ENCODE measurements at places on chromosomes 11 and 22.

DNA sequence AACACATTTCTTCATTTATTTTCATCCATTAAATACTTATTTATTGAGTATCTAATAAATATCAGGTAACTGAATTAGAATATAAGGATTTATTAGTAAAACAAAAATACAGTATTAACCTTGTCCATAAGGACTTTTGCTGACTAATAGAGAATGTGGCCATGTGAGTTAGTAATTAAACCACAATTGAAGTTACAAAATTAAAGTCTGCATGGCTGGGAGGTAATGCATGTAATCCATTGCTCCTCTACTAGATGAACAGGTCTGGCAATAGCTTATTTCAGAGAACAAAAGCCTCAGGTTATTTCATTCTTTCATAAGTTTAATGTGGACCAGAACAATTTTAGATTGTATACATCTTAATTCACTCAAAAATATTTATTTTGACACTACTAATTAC is 9.9 kb upstream of the CARD18 start:
- DNase-seq = no peak

- DNase-seq = no peak
These were observed 157.9 kb downstream of the FEZ1 start for GRCh38 chr11:125337836-125338834.

- peak; percentile 76 for DNase-seq
These were observed 17.3 kb upstream of the EIF3D start for GRCh38 chr22:36546092-36546804.

GRCh38 chr11:215581-216037 is 8.1 kb downstream of the RIC8A start:
- no peak for DNase-seq

GRCh38 chr11:45754261-45754709 is 50.7 kb upstream of the SLC35C1 start:
- peak; percentile 34 for DNase-seq

DNA sequence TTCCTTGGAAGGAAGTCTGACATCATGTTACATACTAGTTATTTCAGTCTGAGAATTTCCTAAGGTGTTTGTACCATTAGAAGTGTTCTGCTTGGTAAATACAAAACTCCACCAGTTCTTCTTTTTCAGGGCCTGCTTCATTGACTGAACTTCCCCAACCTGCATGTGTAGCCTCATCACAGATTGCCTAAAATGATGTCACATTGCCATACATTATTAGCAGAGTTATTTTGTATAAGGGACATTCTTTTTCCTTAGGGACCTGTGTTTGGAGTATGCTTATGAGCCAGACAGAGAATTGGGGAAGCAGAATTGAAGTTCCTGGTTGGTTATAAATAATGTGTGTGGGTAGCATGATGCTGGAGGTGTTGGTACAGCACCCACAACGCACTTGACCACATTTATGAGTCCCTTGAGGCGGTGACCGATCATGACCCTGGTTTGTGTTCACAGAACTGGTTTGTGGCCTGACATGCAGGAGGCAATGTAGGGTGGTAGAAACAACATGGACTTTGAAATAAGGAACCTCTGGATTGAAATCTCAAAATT is 16.4 kb upstream of the MMP7 start:
- DNase-seq = no peak

- DNase-seq = no peak
These were observed 58.0 kb upstream of the FGF3 start for GRCh38 chr11:69877235-69877634.

- DNase-seq = no peak
These were observed 16.4 kb upstream of the SHANK2 start for GRCh38 chr11:71268706-71269321.

DNA sequence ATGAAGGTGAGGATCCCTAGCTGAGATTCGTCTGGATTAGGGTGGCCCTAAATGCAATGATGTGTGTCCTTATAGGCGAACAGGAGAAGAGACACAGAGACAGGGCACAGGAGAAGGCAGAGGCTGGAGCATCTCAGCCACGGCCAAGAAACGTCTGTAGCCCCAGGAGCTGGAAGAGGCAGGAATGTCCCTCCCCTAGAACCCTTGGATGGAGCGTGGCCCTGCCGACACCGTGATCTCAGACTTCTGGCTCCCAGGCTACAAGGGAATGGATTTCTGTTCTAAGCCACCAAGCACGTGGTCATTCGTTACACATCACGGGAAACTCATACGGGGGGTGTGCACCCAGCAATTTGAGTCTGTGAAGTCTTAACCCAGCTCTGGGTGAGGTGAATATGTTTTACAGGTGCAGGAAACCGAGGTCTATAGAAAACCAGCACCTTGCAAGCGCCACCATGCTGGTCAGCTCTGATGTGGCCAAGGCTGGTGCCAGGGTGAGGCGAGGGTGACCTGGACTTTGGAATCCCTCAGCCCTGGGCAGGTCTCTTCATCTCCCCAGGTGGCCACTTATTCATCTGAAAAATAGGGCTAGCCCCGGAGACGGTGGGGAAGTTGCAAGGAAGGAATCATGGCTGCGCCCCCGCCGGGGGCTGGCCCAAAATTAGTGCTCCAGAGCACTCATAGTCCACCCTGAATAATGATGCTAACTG is 89.5 kb upstream of the FGF3 start:
- DNase-seq = no peak

- DNase-seq = no peak
These were observed 195.3 kb upstream of the BLID start for GRCh38 chr11:122311216-122311755.

DNA sequence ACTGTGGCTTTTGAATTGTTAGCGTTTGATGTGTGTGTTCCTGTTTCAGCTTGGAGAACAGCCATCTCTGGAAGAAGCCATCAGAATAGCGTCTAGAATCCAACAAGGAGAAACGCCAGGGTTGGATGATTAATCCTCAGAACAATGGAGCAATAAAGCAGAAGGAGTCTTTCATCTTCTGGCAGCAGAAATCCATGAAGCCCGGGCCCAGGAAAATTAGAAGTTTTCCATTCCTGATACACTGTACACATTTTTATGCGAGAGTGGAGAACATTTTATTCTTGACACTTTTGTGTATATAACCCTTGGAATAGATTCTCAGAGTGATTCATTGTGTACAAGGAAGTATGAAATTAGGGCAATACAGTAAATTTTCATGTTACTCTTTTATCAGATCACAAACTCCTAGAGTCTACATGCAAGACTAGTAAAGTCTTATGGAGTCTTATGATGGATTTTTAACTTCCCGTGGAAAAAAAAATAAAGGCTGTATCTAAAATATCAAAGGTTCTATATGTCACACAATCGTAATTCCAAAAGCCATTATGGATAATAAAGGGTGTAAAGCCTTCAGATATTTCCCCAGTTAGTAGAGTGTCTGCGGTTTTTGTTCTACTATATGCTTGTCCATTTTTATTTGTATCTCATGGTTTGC is 45.9 kb upstream of the WEE1 start:
- DNase-seq = no peak

DNA sequence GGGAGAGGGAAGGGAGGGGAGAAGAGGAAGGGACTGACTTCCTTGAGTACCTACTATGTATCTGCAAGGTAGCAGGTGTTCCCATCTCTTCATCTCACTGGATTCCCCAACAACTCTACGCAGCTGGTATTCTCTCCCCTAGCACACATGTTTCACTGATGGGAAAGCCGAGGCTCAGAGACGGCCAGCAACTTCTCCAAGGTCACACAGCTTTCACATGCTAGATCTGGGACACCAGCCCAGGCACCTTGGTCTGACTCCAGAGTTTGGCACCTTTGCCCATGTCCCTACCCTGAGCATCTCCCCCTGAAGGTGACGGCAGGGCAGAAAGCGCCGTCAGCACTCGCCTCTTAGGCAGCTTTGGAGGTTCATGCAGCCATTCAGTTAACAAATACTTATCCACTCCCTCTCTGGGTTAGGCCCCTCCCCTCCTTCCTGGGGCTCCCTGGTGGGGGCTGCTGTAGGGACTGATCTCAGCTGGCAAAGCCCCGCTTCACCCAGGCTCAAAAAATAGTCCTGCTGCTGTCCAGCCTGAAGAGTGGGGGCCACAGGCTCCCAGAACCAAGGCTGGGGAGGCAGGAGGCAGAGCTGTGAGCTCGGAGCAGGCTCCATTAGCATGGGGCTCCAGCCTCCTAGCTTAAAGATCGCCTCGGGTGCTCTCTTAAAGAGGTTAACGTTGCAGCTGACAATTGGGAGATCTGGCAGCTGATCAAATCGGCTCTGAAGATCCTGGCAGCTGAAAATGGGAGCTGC is 79.4 kb downstream of the IGLL1 start:
- DNase-seq = peak; percentile 54

GRCh38 chr11:36452961-36453360 is 57.1 kb downstream of the TRAF6 start:
- no peak for DNase-seq

- peak; percentile 38 for DNase-seq
These were observed 5.6 kb upstream of the KCTD17 start for GRCh38 chr22:37045958-37046357.

DNA sequence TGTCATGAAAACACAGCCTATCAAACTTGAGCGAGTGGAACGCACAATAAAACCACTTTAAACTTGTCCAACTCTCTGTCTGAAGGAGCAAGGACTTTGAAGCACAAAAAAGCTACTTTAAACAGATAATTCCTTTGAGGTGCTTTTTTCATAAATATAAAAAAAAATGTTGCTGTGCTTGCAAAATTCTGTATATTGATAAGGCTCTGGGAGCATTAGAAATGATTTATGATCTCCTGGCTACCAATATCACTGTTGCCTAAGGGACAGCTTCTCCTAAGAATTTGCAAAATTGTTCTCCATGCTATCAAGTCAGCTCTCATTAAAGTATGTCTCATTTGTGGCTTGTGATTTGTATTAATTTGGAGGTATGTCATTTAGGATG is 37.6 kb upstream of the LDLRAD3 start:
- no peak for DNase-seq

GRCh38 chr11:4851033-4851432 is 2.0 kb upstream of the OR51S1 start:
- no peak for DNase-seq

DNA sequence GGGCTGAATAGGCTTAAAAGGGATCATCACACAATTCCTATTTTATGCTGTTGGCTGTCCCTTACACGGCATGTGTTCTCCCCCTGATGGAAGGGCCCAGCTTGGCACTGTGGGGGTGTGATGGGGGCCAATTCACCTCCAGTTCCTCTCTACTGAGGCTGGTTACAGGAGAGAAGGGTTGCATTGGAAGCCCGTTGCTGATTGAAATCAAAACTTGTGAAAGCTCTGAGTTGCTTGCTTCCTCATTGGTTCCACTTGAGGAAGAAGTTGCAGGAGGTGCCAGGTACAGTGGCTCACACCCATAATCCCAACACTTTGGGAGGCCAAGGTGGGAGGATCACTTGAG is 13.3 kb upstream of the PRG2 start:
- no peak for DNase-seq

DNA sequence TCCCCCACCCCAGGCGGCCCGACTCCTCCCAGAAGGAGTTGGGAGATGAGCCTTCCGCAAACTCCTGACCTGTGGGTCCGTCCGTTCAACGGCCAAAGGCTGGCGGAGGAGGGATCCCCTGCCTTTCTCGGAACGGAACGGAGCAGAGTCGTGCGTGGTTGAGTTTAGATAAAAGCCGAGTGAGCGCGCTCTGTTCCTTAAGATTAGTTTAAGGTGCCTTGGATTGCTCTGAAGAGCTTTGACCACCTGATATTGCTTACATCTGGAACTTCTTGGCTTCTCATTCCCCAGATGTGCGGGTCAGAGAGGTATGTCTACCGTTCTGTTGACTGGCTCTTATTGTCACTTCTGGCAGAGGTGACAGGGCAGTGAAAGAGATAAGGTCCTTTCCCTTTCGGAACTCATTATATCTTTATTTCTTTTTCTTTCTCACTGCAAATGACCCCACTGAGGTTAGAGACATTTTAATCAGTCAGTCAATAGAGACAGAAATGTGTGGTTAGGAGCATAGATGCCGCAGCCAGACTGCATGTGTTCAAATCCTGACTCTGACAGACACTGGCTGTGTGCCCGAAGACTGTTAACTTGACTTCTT is at the start of gene TRIM6:
Gene TRIM6 (plus strand): TSS at position 31 of the 595 bp plus-strand sequence. CDS start 261 bp downstream, at position 292.
- DNase-seq = peak; percentile 74

GRCh38 chr11:118643142-118643994 is 36.0 kb downstream of the PHLDB1 start:
- DNase-seq = no peak

GRCh38 chr22:28442264-28442710 is 237.4 kb downstream of the TTC28 start:
- DNase-seq = peak; percentile 88
